COR-L47 (cell line): ENCODE measurements at places on chromosomes 2 and 18.
A peak's percentile ranks its signal among the peaks of the same experiment; 100 is the strongest.

DNA sequence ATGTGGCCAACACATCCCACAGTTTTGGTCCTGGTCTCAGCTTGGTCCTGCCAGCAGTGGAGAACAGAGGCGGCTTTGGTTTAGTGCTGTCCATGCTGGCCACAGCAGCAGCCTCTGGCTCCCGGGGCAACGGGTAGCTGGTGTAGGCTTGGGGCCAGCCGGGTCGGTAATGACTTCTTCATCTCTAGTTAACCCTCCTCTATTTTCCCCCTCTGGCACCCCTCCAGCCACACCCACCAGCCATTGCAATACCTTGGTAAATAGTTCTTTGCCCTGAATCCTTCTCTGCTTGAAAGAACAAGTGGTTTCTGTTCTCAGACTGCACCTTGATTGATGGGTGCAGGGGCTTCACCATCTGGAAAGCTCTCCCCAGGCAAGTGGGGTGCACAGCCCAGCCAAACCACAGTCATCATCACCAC, 31.7 kb upstream of the ZNF396 start:
- DNase-seq, result no peak

GRCh38 chr18:59470561-59471121, 111.6 kb upstream of the LMAN1 start:
- no peak for DNase-seq

DNA sequence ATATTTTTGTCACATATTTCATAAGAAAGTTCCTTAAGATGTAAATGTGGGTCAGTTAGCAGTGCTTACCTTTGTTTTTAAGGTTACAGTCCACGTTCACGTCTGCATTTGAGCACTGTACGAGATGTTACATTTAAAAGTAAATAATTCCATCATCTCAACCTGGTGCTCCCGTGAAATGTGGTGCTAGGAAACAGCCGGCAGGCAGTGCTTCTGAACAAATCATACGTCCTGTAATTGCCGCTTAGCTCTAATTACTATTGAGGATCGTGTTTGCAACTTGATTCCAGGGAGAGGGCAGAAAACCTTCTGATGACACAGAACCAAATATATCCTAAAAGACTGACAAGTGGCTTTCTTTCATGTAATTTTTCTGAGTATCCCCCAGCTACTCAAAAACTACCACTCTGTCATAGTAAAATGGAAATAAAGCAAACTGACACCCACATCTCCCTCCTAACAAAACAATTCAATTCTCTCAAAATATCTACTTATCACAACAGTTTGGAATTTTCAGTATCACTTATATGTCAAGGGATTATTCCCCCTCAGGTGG, 297.8 kb upstream of the SESTD1 start:
- peak; percentile 72 for DNase-seq

DNA sequence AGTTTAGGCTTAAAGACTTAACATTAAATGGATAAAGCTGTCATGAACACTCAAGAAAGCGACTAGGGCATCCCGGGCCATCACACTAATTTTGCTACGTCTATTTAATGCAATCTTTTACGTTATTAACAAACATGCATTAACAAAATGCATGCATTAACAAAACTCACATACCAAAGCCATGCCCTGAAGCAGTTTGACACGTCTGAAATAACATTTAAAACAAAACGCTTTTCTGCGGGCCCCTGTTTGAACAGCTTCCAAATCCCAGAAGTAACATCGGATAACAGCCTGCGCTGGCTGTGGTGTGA, 458 bp downstream of the B4GALT6 start:
- DNase-seq, result no peak

DNA sequence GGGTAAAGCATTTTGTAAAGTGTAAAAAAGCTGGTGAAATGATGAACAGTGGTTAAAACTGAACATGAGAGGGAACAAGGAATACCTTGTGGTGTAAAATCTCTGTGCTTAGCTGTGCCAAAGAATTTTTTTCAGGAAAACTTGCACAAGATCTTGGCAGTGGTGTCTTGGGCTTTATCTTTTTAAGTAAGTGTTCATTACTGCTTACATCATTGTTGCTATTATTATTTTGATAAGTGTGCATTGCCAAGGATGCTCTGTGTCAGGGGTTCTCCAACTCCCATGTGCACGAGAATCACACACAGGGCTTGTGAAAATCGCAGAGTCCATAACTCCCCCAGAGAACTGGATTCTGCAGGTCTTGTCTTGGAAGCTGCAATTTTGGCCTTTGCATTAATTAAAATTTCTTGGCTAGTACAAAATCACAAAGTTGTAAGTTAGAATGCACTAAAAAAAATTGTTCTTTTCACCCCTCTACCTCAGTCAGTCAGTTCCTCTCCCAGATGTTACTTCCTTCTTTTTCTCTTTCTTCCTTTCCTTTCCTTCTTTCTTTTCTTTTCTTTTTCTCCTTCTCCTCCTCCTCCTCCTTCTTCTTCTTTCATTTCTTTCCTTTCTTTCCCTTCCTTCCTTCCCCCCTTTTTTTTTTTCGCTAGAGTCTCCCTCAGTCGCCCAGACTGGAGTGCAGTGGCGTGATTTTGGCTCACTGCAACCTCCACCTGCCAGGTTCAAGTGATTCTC, 37.8 kb downstream of the GATA6 start:
- DNase-seq, result no peak

GRCh38 chr2:105078906-105079495, 41.1 kb downstream of the MRPS9 start:
- no peak for DNase-seq

DNA sequence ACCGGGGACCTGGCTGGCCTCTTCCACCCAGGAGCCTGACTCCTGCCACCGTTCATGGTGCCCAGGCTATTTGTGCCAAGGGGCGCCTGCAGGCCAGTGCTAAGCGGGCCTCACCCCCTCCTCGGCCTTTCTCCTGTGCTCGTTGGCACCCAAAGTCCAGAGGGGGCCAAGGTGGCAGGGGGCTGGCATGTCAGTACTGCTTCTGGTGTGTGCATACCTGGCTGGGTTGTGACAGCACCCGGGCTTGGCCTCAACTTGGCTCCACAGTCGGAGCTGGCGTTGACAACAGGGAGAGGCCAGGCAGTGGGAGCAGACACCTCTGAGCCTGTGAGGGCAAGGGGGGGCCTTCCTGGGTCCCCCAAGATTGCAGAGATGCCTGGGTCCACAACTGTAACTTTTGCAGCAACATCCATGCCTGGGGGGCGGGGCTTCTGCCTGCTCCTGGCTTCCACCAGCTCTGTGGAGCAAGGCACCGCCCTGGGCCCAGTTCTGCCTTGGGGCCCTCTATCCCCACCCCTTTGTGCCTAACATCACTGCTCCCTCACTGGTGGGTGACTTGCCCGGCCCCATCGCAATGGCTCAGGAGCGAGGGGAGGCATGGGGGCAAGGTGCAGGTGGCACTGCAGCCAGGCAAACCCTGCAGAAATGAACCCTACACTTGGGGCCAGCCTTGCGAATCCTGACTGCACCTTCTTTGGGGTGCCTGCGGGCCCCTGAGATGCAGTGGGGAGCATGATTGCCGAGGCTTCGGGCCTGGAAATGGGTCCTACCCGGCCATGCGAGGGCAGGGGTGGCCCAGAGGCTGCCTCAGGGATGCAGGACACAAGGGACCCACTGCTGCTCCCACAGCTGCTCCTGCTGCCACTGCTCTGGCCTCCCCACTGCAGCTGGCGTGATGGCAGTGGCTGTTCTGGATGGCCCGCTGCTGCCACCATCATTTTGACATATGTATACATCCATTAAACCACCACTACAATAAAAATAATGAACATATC, 35.9 kb downstream of the PTPN4 start:
- DNase-seq, result no peak

- DNase-seq, result no peak
Measured at GRCh38 chr2:55766947-55767346, 73.3 kb upstream of the PNPT1 start.

- DNase-seq, result no peak
Measured at GRCh38 chr18:28729321-28729720, 552.4 kb upstream of the CDH2 start.
